ENCODE measurements at places on chromosomes 4 and X.

- DNase-seq = no peak
These were observed 38.5 kb downstream of the LRBA start for GRCh38 chr4:150976478-150977118.

DNA sequence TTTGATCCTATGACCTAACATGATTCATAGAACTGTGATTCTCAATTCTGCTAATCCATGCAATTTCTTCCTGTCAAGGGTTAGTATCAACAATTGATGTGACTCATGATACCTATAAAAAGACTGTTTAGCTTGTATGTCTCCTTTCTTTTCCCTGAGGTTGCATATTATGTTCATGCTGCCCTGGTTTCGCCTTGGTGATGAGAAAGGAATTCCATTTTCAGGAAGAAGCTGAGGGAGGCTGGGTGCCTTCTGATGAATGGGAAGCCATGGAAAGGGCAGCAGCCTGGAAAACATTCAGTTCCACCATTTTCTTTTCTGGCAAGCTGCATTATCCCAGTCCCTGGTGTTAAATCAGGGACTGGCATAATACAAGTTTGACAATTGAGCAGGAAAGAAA, 976.5 kb downstream of the RPA4 start:
- DNase-seq = no peak

- DNase-seq = no peak
These were observed 198.1 kb upstream of the FTHL17 start for GRCh38 chrX:31269914-31270313.

DNA sequence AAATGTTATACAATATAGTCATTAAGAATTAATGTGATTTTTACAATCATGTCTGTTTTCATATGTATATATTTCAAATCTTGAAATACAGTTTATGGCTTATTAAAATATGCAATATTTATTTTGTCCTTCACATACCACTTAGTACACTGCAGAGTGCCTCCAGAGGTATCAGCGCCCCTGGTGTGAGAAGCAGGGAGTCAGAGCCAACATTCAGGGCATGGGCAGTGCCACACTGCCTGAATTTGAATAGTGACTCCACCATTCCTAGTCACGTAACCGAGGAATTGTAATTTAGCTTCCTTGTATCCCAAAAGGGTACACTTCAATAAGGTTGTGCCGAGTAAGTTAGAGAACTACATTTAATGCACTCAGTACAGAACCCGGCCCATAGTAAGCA, 4.3 kb upstream of the C4orf54 start:
- DNase-seq = no peak

DNA sequence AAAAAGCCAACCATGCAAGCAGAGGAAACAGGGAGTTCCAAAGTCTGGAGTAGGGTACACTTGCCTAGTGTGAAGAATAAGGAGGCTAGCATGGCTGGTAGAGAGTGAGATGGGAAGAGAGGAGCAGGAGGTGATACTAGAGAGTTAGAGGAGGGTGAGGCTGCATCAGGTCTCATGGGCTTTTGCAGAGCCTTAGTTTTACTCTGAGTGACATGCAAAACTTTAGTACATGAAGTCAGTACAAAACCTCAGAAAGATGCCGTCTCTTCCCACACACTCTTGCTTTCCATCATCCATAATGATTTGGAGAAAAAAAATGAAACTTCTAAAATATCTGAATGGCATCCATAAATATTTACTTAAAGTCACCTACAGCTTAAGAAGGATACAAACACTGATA, 5.0 kb downstream of the OPRPN start:
- DNase-seq = no peak

GRCh38 chrX:119783026-119783425, 8.4 kb downstream of the RPL39 start:
- no peak for DNase-seq

DNA sequence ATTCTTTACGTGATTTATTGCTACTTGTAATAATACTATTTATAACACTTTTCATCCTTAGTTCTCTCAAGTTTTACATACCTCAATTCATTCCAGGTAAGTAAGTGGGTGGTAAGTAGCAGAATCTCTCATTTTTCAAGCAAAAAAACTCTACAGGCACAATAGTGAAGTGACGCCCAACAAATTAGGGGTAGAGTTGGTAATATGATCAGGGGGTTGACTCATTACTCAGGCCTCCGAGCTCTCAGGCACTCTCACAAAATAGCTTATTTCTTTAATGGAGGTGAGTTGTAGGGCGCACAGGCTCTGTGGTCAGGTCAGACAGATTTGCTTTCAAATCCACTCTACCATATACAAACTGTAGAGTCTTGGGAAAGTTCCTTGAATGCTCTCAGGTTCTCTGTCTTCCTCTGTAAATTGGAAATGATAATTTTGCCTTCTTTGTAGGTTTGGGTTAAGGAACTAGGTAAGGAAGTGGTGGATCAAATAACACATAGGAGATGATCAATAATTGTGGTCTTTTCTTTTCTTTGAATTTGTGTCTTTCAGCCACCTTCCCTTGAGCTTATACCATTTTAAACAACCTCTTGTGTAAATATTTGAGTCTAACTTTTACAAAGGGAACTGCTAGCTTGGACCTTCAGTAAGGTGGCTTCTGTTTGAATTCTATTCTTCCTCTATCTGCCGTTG, 134.9 kb upstream of the LEF1 start:
- no peak for DNase-seq

DNA sequence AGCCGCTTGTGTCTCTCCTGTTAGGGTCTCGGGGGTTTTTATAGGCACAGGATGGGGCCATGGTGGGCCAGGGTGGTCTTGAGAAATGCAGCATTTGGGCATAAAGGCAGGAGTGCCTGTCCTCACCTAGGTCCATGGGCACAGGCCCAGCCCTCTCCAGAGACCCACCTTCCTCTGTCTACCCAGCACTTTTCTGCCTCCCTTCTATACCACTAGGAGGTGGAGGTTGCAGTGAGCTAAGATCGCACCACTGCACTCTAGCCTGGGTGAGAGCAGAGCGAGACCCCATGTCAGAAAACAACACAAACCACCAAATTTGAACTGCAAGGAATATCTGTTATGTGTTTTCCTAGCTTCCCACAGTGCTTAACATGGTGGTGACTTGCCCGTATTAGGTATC, 38.0 kb downstream of the MOB1B start:
- no peak for DNase-seq

- no peak for DNase-seq
These were observed 30.0 kb upstream of the HUWE1 start for GRCh38 chrX:53716328-53717088.

- DNase-seq = peak; percentile 34
These were observed 2.0 kb upstream of the AP1S2 start for GRCh38 chrX:15856636-15857035.

DNA sequence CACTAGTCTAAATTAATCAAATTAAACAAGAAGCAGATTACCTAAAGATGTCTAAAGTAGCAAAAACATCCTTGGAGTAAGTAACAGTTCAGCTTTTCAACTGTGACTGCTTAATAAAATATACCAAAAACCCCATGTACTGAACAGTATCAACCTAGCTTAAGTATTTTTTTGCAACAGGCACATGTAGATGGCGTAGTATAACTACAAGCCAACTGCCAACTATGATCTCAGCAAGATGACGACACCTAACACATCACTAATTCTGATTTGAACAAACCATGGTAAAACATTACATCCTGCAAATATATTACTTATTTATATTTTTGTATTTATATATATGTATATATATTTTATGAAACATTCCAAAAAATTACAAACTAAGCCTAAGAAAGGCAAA, 24.5 kb downstream of the DHX15 start:
- DNase-seq = no peak

DNA sequence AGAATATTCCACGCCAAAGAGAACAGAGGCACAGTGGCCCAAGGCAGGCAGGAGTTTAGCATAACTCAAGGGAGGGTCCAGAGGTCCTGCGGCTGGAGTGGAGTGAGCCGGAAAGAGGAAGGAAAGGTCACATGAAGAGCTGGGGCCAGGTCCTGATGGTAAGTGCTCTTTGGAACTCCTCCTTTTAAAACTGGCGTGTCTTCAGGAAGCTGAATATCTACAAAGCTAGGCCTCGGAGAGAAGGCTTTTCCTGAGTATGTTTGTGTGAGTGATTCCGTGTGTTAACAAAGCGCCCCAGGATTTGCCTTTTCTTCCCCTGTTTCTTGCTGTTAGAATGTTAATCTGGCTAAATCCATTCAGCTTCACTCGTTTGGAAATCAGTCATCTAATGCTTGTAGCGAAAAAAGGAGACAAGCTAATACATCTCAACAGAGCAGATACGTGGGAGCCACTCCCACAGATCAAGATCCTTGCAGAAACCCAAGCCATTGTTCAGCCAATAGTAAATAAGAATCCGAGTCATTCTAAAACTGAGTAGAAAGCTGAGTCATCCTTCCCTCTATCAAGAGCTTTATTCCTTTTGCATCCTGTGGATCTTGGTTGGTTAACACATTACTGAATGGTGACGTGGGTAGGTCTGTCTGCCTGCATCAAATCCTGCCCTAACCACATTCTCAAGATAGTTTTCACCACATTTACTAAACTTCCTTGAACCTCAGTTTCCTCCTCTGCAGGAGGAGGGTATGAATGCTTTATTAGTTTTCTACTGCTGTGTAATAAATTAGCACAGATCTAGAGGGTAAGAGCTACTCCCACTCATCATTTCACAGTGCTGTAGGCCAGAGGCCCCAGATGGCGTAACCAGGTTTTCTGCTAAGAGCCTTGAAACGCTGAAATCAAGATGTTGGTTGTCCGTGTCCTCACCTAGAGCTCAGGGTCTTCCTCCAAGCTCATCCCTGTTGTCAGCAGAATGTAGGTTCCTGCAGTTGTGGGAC, 43.2 kb upstream of the RBM47 start:
- DNase-seq = no peak

DNA sequence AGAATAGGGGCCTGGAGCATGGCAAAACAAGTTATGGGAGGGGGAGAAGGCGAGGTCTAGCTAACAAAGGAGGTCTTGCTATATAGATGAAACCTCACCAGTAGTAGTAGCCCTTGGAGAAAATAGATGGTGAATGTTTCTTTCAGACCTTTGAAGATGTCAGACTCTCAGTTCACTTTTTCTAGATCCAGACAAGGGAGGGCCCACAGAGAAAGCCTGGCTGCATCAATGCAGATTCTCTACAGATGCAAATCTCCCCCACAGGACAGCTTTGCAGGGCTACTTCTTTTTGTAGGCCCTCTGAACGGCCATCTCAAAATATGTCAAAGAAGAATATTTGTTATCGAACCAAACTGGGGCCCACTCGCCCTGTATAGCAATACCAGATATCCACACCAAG, 159.7 kb downstream of the ANK2 start:
- DNase-seq = no peak

GRCh38 chrX:24282381-24283126, 31.3 kb downstream of the SUPT20HL2 start:
- DNase-seq = no peak

DNA sequence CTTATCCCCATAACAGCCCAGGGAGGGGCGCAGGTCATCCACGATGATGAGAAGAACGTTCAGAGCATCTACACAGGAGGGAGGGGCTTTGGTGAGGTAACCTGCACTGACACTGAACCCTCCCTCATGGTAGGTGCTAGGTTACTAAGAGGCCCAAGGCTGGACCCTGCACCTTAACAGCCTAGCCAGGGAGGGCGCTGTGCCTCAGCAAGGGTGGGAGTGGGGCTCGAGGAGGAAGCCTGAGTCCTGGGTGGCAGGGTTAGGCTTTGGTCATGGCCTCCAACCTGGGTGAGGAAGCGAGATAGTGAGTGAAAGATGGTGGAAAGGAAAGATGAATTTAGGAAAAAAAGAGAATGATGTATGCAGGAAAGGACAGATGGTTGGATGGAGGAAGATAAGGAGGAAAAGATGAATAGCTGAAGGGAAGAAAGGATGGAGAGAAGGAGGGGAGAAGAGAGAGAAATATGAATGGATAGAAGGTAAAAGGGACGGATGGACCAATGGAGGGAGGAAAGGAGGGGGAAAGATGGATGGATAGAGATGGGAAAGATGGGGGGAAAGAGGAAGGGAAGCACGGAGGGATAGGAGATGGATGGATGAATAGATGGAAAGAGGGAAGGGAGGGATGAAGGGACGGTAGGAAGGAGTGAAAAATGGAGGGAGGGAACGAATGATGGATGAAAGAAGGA, 736 bp downstream of the IDS start:
- peak; percentile 21 for DNase-seq

- no peak for DNase-seq
These were observed 446.3 kb upstream of the FRG1 start for GRCh38 chr4:189494407-189494806.

- DNase-seq = no peak
These were observed 2.8 kb downstream of the SMIM31 start for GRCh38 chr4:164756686-164757085.
